Fibroblast of skin of right quadriceps (primary cell): ENCODE measurements at places on chromosomes 3 and 15.

DNA sequence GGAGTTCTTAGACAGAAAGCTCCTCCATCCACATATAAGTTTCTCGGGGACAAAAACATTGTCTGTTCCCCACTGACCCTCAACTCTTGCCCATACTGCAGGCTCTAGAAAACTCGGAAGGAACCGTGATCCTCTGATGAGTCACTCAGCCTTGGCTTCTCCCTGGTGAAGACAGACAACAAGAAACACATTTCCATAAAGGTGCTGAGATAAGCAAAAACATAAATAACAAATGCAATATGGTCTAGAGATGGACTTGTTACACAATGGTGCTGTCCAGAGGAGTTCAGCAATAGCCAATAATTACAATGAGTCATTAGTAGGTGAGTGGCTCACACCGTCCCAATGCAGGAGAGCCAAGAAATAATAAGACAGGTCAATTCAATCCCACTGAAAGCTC, 43.7 kb downstream of the MAGI1 start:
- DNase-seq, result peak; percentile 42

GRCh38 chr3:48180021-48180420, 8.2 kb downstream of the CDC25A start:
- no peak for DNase-seq

GRCh38 chr15:98684436-98684835, 36.1 kb downstream of the IGF1R start:
- DNase-seq, result peak; percentile 75

DNA sequence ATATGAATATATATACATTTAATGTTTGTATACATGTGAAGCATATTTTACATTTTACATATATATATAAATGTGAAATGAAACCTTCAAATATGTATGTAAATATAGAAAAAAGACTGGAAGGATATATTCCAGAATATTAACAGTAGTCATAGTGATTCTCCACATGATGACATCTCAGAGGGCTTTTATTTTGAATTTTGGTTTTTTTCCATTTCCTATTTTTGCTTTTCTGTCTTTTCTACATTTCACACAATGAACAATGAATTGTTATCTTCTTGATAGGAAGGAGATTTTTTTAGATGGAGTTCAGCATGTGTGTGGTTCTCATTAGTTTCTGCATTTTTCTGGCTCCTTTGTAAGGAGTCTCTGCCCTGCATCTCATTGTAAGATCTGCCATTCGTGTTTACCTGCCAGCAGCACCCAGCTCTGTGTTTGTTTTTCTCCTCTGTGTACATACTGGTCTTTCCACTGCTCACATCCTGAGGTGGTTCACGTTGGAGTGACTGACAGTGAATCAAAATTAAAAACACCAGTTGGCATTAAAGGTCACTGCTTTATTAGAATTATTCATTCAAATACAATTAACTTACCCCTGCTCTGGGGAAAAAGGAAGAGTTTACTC, 425.3 kb upstream of the MDFIC2 start:
- DNase-seq, result no peak

DNA sequence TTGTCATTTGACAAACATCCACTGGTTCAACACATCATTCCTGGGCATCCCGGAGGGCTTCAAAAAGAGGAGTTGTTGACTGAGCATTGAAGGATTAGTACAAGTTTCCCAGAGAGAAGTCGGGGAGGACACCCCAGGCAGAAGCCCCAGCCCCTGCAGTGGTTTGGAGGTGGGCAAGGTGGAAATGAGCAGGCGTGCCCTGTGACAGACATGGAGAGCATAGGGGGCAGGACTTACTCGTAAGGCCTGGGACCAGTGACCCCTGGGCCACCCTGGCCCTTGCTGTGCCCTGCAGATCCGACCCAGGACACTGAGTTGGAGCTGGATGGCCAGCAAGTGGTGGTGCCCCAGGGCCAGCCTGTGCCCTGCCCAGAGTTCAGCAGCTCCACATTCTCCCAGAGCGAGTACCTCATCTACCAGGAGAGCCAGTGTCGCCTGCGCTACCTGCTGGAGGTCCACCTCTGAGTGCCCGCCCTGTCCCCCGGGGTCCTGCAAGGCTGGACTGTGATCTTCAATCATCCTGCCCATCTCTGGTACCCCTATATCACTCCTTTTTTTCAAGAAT, 5.9 kb downstream of the PARP3 start:
- DNase-seq, result no peak

DNA sequence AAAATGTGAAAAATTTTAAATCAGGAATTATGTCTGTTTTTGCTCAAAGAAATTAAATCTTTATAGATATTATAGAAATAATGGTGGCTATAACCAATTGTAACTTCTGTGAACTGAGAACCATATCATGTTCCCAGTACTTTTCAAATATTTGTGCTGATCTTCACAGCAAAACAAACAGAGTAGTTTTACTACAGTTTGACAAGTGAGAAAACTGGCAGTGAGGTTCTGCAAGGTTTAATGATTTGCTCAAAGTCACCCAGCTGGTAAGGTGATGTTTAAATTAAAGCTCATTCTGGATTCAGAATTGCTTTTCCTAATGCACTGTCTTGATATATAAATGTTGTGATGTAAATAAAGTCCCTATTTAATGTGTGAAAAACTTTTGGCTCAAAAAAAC, 22.0 kb upstream of the SPTSSB start:
- no peak for DNase-seq

- no peak for DNase-seq
These were observed 74.3 kb downstream of the CORO2B start for GRCh38 chr15:68653031-68653635.

- DNase-seq, result no peak
These were observed 52.1 kb downstream of the DNAH1 start for GRCh38 chr3:52367891-52368880.

DNA sequence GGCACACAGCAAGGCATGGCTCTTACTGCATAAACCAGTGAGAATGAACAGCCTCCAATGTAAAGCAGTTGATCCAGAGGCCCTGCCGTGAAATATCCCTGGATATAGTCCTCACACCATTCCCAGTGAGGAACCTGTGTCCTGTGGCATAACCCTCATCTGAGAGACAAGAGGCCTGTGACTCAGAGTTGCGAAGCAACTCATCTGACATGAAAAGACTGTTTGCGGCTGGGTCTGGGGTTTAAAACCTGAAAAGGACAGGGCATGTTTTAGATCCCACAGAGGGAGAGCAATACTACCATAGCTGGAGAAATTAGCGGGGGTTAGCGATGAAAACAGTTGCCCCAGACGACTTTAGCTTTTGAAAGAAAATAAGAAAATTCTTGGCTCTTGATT, 165.3 kb upstream of the BHLHE40 start:
- no peak for DNase-seq

- DNase-seq, result no peak
These were observed 43.8 kb upstream of the LRRFIP2 start for GRCh38 chr3:37218206-37218605.

DNA sequence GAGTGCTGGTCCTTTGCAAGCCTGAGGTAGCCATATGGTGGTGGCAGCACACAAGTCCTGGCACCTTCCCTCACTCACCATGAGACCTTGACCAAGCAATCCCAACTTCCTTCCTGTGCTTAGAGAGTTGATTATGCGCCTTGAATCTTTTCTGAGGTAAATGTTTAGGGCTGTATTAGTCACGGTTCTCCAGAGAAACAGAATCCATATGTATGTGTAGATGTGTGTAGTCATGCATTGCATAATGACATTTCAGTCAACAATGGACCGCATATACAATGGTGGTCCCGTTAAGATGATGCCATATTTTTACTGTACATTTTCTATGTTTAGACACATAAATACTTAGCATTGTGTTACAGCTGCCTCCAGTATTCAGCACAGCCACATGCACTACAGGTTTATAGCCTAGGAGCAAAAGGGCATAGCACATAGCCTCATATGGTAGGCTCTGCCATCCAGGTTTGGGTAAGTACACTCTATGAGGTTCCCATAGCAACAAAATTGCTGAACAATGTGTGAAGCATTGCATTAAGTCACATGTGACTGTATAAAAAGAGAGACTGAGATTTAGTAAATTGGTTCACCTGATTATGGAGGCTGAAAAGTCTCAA, 20.2 kb upstream of the NUP210 start:
- no peak for DNase-seq

DNA sequence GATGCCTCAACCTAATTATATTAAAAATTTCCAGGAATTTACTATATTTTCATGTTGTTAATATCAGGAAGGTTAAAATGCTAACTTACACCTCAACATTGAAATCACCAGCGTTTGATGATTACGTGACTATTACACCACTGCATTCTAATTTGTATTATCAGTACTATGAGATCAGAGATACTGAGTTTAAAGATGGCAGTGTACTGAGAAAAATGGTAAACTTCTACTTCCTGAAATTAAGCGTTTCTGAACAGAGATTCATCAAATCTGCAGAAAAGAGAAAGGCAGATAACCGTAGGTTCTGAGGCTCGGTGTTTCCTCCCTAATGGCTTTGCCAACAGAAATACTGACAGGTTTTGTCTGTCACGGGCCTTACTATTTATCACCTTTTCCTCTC, 69.9 kb downstream of the CRTC3 start:
- no peak for DNase-seq

DNA sequence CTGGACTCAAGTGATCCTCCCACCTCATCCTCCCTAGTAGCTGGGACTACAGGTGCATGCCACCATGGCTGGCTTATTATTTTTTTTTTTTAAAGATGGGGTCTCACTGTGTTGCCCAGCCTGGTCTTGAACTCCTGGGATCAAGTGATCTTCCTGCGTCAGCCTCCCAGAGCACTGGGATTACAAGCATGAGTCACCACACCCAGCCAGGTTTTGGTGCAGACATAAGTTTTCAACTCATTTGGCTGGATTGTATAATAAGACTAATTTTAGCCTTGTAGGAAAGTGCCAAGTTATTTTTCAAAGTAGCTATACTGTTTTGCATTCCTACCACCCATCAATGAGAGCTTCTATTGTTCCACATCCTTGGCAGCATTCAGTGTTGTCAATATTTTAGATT, 32.1 kb downstream of the BUB1B start:
- DNase-seq, result peak; percentile 40

- peak; percentile 33 for DNase-seq
These were observed 83.8 kb upstream of the GALNT15 start for GRCh38 chr3:16090706-16091105.

- DNase-seq, result no peak
These were observed 63.8 kb downstream of the NPTN start for GRCh38 chr15:73569361-73569760.

DNA sequence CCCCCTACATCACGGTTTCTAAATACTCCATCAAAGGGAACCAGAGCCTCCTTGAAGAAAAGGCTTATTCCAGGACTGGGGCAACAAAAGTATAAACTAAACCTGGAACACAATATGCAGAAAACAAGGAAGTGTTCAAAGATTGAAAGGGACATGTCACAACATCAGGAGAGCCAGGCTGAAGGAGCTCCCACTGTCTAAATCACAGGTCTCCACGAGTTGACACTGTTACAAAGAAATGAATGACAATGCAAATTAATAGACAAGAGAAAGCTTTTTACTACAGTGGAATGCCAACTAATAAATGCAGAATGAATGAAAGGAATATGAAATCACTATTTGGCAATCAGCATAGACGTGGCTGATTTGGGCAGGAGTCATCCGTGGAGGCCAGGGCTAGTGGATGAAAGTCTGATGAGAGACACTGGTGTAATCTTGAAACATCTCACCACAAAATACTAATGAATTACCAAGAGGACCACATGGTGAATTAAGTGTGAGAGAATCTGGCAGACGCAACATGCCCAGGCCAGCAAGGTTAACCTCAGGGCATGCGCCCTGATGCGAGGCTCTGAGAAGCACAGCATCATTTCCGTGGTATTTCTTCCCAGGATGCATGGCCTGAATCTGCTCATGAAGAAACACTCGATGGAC, 123.8 kb upstream of the TJP1 start:
- DNase-seq, result peak; percentile 53

GRCh38 chr3:61199843-61200242, 51.4 kb downstream of the FHIT start:
- no peak for DNase-seq

- DNase-seq, result no peak
These were observed 540.1 kb downstream of the UNC13C start for GRCh38 chr15:54518156-54518882.

DNA sequence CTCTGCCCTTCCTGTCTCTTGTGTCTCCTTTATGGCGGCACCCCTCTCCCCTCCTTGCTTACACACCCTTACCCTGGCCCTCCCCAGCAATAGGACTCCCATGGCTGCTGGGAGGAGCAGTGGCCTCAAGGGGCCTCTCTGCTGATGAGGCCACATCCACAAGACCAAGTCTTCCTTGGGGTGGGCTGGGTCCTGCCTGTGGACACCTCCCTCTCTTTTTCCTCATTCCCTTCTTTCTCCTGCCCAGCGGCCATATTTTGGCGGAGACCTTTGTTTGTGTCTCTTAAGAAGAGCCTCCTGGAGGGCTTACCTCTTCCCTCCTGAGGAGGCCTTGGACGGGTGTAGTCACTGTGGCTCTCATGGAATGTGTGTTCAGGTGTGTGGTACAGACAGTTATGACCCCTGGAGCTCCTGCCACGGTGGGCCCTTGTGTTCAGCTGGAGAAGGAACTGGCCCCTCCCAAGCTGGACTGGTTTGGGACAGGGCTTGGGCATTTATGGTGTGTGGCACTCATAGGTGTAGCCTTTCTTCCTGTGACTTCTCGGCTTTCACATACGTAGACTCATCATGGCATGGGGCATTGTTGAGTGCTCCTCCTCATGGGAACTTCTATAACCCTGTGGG, 56.6 kb upstream of the APEH start:
- no peak for DNase-seq

- DNase-seq, result peak; percentile 61
These were observed 142.2 kb upstream of the ZNF385D start for GRCh38 chr3:21893242-21893641.

DNA sequence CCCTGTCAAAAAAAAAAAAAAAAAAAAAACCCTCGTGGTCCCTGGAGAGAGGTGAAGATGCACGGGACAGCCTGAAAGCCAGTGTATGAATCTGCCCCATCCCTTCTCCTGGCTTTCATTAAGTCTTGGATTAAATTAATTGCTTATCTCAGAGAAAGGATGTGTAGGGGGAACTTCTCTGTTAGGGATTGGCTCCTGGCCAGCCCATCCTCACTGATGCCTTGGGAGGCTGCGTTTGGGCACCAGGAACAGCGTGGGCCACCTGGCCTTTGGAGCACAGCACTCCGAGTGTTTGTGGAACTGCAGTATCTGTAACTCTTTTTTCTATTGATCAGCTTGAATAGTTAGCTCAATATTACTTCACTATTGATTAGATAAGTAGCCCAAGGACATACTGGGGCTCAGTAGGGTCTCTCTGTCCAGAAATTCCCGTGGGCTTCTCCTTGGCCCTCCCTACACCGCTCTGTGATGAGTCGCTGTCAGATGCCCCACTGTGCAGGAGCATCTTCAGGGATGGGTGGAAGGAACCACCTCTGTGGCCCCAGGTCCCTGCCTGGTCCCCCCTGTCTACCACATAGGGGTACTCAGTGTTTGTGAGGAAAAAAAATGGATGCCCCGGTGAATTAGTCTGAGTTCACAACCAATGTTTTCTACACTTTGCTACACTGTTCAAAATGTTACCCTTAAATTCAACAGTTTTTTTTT, 2.0 kb downstream of the PXYLP1 start:
- DNase-seq, result no peak

- no peak for DNase-seq
These were observed 120.7 kb downstream of the ANP32A start for GRCh38 chr15:68699881-68700454.

- peak; percentile 11 for DNase-seq
These were observed 28.2 kb downstream of the NEK4 start for GRCh38 chr3:52742418-52743041.
